Sigmoid colon (tissue), 7 donors: ENCODE measurements at places on chromosomes 4 and X. TPM values are rescaled to one million over a fixed set of nuclear protein-coding genes. Genes with fewer than 3 reads are reported as not detected.

Gene GJB1
- polyA plus RNA-seq = 65.6 TPM

GRCh38 chr4:118589471-118590055 is 95.6 kb upstream of the METTL14 start:
- no peak overlapping the region for H3K27ac ChIP-seq
- H3K36me3 ChIP-seq = no peaks in the 10 kb centered on the region
- no peak overlapping the region for H3K4me3 ChIP-seq
- no peak for DNase-seq

GRCh38 chr4:42080306-42080705 is 72.1 kb downstream of the BEND4 start:
- DNase-seq = no peak
- H3K36me3 ChIP-seq = peaks cover 56% of the 10 kb centered on the region
- no peak overlapping the region for H3K27ac ChIP-seq
- H3K27me3 ChIP-seq = no peaks in the 10 kb centered on the region

- H3K27me3 ChIP-seq = no peaks in the 10 kb centered on the region
- no peak overlapping the region for H3K4me3 ChIP-seq
- H3K36me3 ChIP-seq = no peaks in the 10 kb centered on the region
- H3K4me1 ChIP-seq = no peaks in the 10 kb centered on the region
- DNase-seq = no peak
Measured at GRCh38 chrX:152025656-152026440, 51.4 kb upstream of the GABRE start.

DNA sequence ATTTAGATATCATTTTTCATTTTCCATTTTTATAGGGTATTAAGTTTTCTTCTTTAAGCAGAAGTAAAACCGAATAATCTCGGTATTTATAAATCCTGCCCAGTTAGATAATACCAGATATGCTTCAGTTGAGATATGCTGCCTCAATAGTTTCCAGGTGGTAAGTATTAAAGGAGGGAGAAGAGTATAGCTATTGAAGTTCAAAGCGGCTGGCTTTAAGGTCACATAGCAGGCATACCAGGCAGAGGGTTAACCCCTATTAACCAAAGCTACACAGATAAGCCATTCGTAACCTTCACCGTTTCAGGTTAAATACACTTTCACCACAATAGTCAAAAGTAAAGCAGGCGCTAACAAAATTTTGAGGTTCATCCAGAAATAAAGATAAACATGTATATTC is 54.2 kb downstream of the EDNRA start:
- no peaks in the 10 kb centered on the region for H3K27me3 ChIP-seq
- H3K4me1 ChIP-seq = no peaks in the 10 kb centered on the region
- H3K36me3 ChIP-seq = no peaks in the 10 kb centered on the region
- DNase-seq = no peak
- H3K4me3 ChIP-seq = no peak overlapping the region
- H3K27ac ChIP-seq = no peak overlapping the region

GRCh38 chrX:12349201-12349600 is 210.9 kb downstream of the FRMPD4 start:
- no peak overlapping the region for H3K27ac ChIP-seq
- H3K36me3 ChIP-seq = no peaks in the 10 kb centered on the region
- no peaks in the 10 kb centered on the region for H3K4me1 ChIP-seq
- DNase-seq = no peak
- no peak overlapping the region for H3K4me3 ChIP-seq

GRCh38 chr4:60344908-60345307 is 855.2 kb upstream of the ADGRL3 start:
- no peak for DNase-seq
- no peaks in the 10 kb centered on the region for H3K4me1 ChIP-seq

GRCh38 chr4:163110442-163110841 is 56.2 kb downstream of the NAF1 start:
- no peak for DNase-seq
- H3K27ac ChIP-seq = no peak overlapping the region
- H3K4me3 ChIP-seq = no peak overlapping the region

Gene CFAP47
- not detected for polyA plus RNA-seq

GRCh38 chrX:133346026-133346425 is 69.3 kb downstream of the GPC4 start:
- DNase-seq = no peak
- H3K4me3 ChIP-seq = no peak overlapping the region
- no peaks in the 10 kb centered on the region for H3K27me3 ChIP-seq
- no peak overlapping the region for H3K27ac ChIP-seq
- peaks cover 4% of the 10 kb centered on the region for H3K4me1 ChIP-seq

Gene BCORL1
- polyA plus RNA-seq = 1.2 TPM

- H3K4me3 ChIP-seq = no peak overlapping the region
- DNase-seq = no peak
- H3K27me3 ChIP-seq = no peaks in the 10 kb centered on the region
- H3K36me3 ChIP-seq = no peaks in the 10 kb centered on the region
- H3K27ac ChIP-seq = no peak overlapping the region
Measured at GRCh38 chr4:147371661-147372060, 109.2 kb upstream of the EDNRA start.

GRCh38 chr4:140168474-140168873 is 14.5 kb upstream of the MAML3 start:
- no peak overlapping the region for H3K27ac ChIP-seq
- H3K36me3 ChIP-seq = no peaks in the 10 kb centered on the region
- H3K4me1 ChIP-seq = peaks cover under 1% of the 10 kb centered on the region
- no peaks in the 10 kb centered on the region for H3K27me3 ChIP-seq
- no peak overlapping the region for H3K4me3 ChIP-seq

GRCh38 chr4:185566972-185567371 is 31.7 kb upstream of the PDLIM3 start:
- H3K27me3 ChIP-seq = no peaks in the 10 kb centered on the region
- peak overlapping the region; percentile 86 for H3K27ac ChIP-seq
- peak overlapping the region; percentile 0 for H3K4me3 ChIP-seq
- peaks cover 57% of the 10 kb centered on the region for H3K4me1 ChIP-seq

Gene MGST2
- 84.8 TPM for polyA plus RNA-seq

GRCh38 chr4:26663888-26664287 is 80.0 kb downstream of the TBC1D19 start:
- H3K4me3 ChIP-seq = no peak overlapping the region
- H3K27me3 ChIP-seq = no peaks in the 10 kb centered on the region
- no peak for DNase-seq
- no peaks in the 10 kb centered on the region for H3K4me1 ChIP-seq
- H3K27ac ChIP-seq = no peak overlapping the region

Gene NPY1R
- 5.1 TPM for polyA plus RNA-seq

- no peak for DNase-seq
- H3K27ac ChIP-seq = no peak overlapping the region
- H3K27me3 ChIP-seq = no peaks in the 10 kb centered on the region
- H3K36me3 ChIP-seq = no peaks in the 10 kb centered on the region
- H3K4me3 ChIP-seq = no peak overlapping the region
Measured at GRCh38 chr4:137463377-137464003, 68.8 kb downstream of the PCDH18 start.

DNA sequence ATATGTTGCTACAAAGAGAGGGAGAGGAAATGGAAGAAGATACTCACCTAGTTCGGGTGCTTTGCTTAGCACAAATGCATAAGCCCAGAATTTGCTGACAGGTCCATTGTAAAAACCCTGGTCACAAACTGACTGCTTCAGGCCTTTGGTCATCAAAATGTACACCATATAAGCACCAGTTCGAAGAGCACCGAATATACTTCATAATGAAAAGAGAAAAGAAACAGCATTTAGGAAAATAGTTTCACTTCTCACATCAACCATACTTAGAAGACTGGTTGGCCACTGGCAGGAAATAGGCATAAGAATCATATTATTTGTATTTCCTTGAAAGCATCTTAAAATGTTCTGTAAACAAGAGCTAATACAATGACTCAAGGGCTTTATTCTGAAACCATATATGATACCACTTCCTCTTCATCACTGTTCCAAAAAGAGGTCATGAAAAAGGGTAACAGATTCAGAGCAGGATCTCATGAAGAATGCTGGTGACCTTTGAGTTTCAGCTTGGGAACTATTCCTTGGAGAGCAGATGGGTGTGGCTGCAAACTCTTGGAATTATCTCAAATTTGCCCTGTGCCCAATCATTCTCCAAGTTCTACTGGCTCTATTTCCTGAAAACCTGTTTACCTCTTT is 138.7 kb downstream of the ELOVL6 start:
- no peaks in the 10 kb centered on the region for H3K4me1 ChIP-seq
- no peak for DNase-seq
- no peak overlapping the region for H3K27ac ChIP-seq
- H3K36me3 ChIP-seq = no peaks in the 10 kb centered on the region
- H3K4me3 ChIP-seq = no peak overlapping the region

GRCh38 chr4:4225915-4226605 is 669 bp downstream of the OTOP1 start:
- H3K4me3 ChIP-seq = no peak overlapping the region
- no peak for DNase-seq
- no peak overlapping the region for H3K27ac ChIP-seq

Gene GPC3
- 0.60 TPM for polyA plus RNA-seq

DNA sequence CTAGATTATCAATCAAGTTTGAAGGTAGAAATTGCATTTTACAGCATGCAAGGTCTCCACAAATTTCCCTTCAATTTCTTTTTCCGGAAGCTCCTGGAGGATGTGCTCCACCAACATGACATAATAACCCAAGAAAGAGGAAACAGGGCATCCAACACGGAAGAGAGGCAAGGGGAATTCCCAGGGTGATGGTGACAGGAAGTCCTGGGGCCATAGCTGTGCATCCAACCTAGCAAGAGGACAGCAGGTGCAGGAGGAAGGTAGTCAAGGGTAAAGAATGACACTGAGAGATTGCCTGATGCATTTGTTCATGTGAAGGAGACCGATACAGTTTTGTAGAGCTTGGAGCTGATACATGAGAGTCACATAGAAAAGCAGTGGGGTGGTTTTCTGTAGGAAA is 115.7 kb upstream of the LSM6 start:
- no peak overlapping the region for H3K27ac ChIP-seq
- H3K36me3 ChIP-seq = no peaks in the 10 kb centered on the region
- H3K27me3 ChIP-seq = no peaks in the 10 kb centered on the region
- no peak for DNase-seq
- H3K4me3 ChIP-seq = no peak overlapping the region
